ENCODE measurements at places on chromosomes 12 and 14. TPM values are rescaled to one million over a fixed set of nuclear protein-coding genes. Genes with fewer than 3 reads are reported as not detected.

The MYF6 gene
- polyA plus RNA-seq, result 0.11 TPM

The GNG2 gene
- polyA plus RNA-seq, result 6.7 TPM

The PTGER2 gene
- 0.32 TPM for polyA plus RNA-seq

The SPPL3 gene
- 10.9 TPM for polyA plus RNA-seq

The TMEM116 gene
- 9.3 TPM for polyA plus RNA-seq

The PRKD1 gene
- 3.7 TPM for polyA plus RNA-seq

The SPRING1 gene
- polyA plus RNA-seq, result 7.5 TPM

The OS9 gene
- 127 TPM for polyA plus RNA-seq

The NEMF gene
- polyA plus RNA-seq, result 27.0 TPM

The AGAP2 gene
- 1.7 TPM for polyA plus RNA-seq

The SYNE2 gene
- polyA plus RNA-seq, result 189 TPM

The SSTR1 gene
- polyA plus RNA-seq, result 0.48 TPM

The SERPINA1 gene
- polyA plus RNA-seq, result 2.0 TPM

The TEX52 gene
- not detected for polyA plus RNA-seq

The SYCP3 gene
- 0.05 TPM for polyA plus RNA-seq

The SSPN gene
- 21.5 TPM for polyA plus RNA-seq

The FGF23 gene
- polyA plus RNA-seq, result 0.68 TPM

The ESRRB gene
- 7.2 TPM for polyA plus RNA-seq

The G2E3 gene
- 3.3 TPM for polyA plus RNA-seq

The RTL1 gene
- polyA plus RNA-seq, result 0.05 TPM

The LGR5 gene
- polyA plus RNA-seq, result 0.29 TPM

The TXNDC16 gene
- polyA plus RNA-seq, result 2.6 TPM

The LPAR5 gene
- polyA plus RNA-seq, result 0.86 TPM

The ACACB gene
- 87.1 TPM for polyA plus RNA-seq

The ING4 gene
- 27.0 TPM for polyA plus RNA-seq

The CS gene
- 250 TPM for polyA plus RNA-seq

The TAS2R30 gene
- 0.25 TPM for polyA plus RNA-seq

The CLEC12A gene
- polyA plus RNA-seq, result 0.38 TPM

The NINJ2 gene
- 5.9 TPM for polyA plus RNA-seq

The CLEC6A gene
- not detected for polyA plus RNA-seq

The SLC39A2 gene
- 0.16 TPM for polyA plus RNA-seq

The POLE2 gene
- polyA plus RNA-seq, result 0.81 TPM

The WNT1 gene
- not detected for polyA plus RNA-seq

The BCL2L14 gene
- polyA plus RNA-seq, result not detected

The SERPINA5 gene
- 13.2 TPM for polyA plus RNA-seq

The KRT85 gene
- not detected for polyA plus RNA-seq

The SART3 gene
- polyA plus RNA-seq, result 14.2 TPM

The CD69 gene
- 0.68 TPM for polyA plus RNA-seq

All from right cardiac atrium (tissue), 5 donors.